ENCODE measurements at places on chromosomes 12 and 14.

DNA sequence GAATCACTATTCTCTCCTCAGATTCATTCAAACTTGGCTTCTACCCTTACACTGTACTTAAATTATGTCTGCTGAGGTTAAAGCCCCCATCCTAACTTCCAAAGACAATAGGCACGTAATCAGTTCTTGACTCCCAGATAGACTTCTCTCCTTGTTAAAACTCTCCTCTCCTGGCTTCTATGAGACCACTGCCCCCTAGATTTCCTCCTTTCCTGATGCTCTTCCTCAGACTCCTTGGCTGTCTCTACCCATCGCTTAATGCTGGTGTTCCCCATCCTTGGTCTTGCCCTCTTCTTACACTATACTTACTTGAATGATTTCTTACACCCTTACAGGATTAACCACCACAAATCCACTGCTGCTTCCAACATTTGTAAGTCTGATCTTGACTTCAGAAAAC, 32.8 kb downstream of the TC2N start:
- no peak for DNase-seq

- no peak for DNase-seq
Measured at GRCh38 chr12:32285489-32285888, 113.9 kb upstream of the FGD4 start.

DNA sequence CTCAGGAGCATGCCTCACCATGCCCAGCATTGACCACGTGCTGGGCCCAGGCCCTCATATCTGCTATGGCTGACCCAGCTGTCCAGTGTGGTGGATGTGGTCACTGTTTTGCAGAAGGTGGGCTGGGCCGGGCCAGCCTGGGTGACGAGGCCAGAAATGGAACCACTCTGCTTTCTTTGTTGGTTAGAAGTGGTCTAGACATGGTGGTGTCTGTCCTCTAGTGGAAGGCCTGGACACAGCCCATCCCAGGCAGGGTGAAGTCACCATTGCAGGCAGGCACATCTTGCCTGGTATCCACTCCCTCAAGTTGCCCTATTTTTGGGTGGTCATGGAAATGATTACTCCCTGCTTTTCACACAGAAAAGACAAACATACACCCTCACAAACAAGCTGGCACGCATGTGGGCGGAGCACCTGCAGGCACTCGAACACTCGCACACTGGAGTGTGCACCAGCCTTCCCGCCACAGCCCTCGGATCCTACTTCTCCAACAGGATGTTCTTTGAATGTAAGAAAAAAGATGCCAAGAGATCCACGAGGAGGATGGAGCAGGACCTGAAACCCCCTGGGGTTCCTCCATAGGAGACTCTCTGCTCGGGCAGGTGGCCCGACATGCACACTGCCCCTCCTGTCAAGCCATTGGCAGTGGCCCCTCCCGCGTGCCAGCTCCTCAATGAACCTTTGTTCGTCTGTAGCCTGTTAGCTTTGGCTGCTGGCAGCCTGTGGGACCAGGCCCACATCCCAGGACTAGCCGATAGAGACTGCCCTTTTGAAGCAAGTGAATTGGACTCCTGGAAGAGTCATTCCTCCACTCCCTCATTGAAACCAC, 38.4 kb downstream of the MLXIP start:
- DNase-seq, result peak; percentile 85

DNA sequence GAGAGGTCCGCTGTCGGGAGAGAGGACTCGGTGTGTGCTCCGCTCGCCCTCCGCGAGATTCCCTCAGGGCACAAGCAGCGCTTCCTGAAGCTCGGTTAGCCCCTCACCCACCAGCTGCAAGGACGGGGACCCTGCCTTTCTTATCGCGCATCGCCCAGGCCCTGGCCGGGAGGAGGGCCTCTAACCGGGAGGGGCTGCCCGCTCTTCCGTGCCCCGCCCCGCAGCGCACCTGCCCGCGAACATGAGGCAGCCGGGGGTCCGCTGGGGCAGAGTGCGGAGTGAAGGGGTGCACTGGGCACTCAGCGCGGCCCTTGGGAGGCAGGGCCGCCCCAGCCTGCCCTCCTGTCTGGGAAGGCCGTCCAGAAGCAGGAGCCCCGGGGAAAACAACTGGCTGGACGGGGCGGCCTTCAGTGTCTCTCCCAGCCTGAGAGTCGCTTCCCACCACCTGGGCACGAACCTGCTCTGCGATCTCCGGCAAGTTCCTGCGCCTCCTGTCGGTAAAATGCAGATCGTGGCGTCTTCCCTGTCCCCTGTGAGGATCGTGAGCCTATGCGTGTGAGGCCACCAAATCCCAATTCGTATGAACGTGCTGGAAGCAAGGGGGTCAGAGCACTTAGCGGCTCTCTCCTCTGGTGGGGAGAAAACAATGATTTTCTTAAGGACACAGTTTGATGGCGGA, 28.0 kb upstream of the ADIPOR2 start:
- DNase-seq, result no peak

DNA sequence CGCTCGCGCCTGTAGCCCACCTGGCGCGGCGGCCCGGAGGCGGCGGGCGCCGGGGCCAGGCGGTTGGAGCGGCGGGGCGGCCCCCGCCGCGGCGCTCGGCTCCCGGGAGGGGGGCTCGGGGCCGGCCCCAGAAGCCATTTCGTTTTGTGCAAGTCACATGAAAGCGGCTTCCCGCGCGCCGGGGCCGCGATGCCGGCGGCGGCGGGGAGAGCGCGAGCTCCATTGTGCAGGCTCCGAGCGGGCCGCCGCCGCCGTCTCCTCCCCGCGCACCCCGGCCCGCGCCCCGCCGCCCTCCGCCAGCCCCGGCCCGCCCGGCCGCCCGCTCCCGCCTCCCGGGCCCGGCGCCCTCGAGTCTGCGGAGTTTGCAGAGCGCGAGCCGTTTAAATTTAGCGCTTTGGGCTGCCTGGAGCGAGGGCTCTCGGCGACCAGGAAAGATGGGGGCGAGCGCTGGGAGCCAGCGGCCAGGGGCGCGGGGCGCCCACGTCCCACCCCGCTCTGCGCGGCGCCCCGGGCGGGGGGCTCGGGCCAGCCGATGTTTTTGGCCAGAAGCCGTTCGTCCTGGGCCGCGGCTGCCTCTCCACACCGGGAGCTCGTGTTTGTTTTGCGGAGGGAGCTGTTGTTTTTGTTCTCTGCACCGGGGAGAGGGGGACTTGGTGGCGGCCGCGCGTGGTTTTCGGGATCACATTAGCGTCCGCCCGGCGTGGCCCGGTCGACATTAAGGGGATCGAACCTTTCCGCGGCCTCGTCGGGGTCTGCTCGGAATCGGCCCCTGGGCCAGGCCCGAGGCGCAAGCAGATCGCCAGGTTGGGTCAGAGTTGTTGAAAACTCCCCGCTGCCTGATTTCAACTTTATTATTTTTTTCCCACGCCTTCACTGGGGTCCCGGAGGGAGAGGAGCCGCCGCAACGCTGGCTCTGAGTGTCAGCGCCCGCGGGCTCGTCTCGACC, 982 bp downstream of the BCL7A start:
- DNase-seq, result peak; percentile 31

DNA sequence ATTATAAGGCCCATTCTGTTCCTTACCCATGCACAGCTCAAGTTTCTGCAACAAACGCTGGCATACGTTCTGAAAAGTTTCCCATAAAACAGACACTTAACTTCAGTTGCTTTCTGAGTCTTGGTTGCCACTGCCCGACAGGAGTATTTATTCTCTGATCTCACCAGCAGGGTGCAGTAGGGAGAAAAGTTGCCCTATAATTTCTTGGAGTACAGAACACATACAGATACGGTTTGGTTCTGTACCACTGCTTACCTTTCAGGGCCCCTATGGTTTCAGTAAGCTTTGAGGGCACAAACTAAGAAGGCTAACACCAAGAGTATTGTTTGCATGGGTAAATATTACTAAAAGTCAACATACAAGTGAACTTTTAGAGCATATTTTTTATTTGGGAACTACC, 77.9 kb downstream of the SPATA7 start:
- no peak for DNase-seq

DNA sequence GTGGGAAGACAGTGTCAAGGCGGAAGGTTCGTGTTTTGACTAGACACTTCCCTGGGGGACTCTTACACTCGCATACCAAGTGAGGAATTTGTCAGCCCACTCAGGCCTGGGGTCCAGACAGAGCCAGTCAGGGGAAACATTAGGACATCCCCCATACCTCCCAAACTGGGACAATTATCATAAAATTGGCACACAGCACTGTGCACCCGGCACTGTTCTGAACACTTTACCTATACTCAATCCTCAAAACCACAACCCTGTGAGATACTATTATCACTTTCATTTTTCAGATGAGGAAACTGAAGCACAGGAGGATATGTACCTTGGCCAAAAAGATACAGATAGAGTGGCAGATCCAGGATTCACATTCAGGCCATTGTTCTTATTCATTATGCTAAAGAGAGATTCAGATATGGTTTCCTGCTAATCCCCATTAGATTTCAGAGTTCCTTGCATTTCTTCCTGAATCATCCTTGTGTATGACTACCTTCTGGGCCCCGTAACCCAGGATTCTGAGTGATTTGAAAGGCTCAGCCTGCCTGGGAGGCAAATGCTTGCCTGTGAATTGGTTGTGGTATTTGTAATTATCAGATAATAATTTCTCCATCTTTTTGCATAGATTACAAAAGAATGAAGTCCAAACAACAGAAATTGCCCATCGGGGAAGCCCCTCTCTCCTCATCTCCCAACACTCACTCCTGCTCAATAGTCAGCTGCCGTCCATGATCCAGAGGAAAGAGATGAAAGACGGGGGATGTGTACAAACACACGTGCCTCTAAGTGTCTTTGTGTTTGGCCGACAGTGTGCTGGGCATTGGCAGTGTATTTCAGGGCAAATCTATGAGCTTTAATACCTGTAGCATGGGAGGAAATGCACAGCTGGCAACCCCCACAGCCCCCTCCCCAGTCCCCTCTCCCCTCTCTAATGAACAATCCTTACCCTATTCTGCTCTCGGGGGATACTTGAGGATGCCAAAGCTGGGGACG, 4.6 kb downstream of the TAC3 start:
- no peak for DNase-seq

DNA sequence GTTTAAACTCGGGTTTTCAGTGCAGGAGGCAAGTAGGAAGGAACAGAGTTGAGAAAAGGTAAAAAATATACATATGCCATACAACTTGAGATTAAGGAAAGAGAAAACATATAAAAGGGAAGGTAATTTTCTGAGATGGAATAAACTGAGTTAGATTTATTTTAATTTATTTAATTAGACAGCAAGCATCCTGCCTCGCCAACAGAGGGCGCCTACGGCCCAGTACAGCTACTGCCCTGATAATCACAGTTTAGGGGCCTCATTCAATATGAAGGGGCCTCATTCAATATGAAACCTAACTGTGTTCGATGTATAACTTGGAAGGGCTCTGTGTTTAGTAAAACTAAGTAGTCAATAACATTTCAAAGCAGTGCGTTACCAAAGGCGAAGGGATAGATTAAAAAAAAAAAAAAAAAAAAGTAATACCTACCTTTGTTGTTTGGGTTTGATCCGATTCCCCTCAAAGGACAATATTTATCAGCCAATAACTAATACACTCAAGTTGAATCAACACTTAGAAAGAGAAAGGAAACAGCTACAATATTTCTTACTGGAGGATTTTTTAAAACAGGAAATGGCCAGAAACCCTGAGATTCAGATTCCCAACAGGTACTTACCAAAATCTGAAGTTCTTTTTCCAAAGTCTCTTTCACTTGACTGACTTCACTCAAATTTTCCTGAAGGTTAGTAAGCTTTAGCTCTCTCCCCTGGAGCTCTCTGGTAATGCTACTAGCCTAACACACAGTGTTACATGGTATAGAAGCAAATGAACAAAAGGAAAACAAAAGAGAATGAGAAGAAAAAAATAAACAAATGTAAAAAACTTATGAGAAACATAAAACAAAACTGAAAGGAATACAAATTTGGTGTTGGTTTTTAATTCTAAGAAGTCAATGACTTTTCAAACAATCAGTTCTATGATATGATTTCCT, 70.0 kb upstream of the VPS33A start:
- DNase-seq, result no peak

- DNase-seq, result no peak
Measured at GRCh38 chr12:57401165-57401564, 29.7 kb downstream of the R3HDM2 start.

- no peak for DNase-seq
Measured at GRCh38 chr14:68195126-68195525, 375.5 kb downstream of the RAD51B start.

- no peak for DNase-seq
Measured at GRCh38 chr12:105272814-105273416, 36.9 kb upstream of the APPL2 start.

DNA sequence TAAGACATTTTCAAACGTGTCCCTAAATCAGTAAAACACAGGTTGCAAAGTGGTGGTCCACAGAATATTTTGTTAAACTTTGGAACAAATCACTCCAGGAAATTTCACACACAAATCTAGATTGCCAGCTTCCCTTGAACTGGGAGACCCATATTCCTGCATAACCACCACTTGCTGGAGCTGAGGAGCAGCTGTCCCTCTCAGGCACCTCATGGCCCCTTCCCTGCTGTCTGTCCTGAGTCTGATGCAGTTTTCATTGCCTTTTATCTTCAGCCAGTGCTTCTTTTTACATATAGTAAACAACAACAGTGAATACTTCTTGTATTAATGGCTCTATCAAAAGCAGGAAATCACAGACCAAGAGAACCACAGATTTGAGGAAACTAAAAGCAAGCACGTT, 289.3 kb downstream of the MED13L start:
- no peak for DNase-seq

- DNase-seq, result no peak
Measured at GRCh38 chr12:109053382-109054123, 1.2 kb downstream of the USP30 start.

Data from hippocampal formation (tissue), 2 donors.